Fibroblast of pulmonary artery (primary cell): ENCODE measurements at places on chromosomes 12 and 14.

GRCh38 chr12:100675432-100675831 is 101.9 kb downstream of the GAS2L3 start:
- DNase-seq, result peak; percentile 88

DNA sequence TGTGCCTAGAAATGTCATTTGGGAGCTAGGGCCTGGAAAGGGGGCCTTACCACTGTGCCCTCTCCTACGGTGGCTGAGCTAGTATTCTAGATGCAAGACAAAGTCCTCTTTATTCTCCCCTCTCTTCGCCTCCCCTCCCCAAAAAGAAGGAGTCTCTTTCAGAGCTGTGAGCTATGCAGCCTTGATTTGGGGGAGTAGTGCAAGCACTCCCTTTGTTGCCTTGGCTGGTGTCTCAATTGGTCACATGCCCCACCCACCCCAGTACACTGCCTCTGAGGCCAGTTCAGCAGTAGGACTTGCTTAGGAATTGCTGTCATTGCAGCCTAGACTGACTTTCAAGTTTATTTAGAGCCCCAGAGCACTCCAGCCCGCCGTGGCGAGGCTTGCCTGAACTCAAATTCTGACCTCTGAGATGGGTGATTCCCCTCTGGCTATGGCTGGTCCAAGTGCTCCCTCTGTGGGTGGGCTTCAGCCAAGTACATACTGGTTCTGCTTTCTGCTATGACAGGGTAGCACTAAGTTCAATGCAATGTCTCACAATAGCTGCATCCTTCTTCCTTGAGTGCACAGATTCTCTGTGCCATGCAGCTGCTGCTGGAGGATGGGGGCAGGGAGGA is 37.0 kb upstream of the FBXO33 start:
- peak; percentile 21 for DNase-seq

- DNase-seq, result no peak
Observed at GRCh38 chr14:70130482-70130881, 58.3 kb downstream of the SLC8A3 start.

DNA sequence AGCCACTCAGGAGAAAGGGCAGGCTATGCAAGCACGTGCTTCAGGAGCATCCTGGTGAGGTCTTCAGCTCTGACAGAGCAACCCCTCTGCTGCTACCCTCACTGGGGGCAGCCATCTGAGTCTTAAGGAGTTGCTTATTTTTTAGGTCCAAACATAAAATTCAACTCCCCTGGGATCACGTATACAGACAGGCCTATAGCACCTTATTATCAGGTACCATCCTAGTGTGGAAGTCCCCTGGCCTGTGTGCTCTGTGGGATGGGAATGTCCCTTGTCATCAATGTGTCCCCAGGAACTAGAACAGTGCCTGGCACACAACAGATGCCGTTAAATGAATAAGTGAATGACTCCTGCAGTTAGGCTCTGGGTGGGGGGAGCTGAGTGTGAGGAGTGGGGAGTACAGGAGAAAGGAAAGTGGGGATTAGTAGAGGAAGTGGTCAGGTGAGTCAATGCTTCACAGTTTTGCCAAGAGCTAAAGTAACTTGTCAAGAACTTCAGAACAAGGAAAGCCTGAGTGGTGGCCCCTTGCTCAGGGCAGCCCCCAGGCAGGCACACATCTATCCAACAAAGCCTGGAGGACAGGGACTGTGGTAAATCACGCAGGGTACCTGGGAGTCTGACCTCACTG is 33.5 kb downstream of the DAD1 start:
- no peak for DNase-seq

GRCh38 chr14:105165134-105165704 is 3.4 kb downstream of the JAG2 start:
- no peak for DNase-seq

GRCh38 chr12:120994589-120995337 is 16.4 kb downstream of the HNF1A start:
- DNase-seq, result no peak

GRCh38 chr12:58310809-58311622 is 369.6 kb downstream of the ATP23 start:
- DNase-seq, result peak; percentile 98

- DNase-seq, result no peak
Observed at GRCh38 chr12:91210618-91211017, 28.0 kb upstream of the DCN start.

- no peak for DNase-seq
Observed at GRCh38 chr12:52691076-52691840, 11.1 kb upstream of the KRT1 start.
